ENCODE measurements at places on chromosomes 4 and X.

- DNase-seq = no peak
These were observed 123.5 kb downstream of the DCHS2 start for GRCh38 chr4:154368060-154368459.

DNA sequence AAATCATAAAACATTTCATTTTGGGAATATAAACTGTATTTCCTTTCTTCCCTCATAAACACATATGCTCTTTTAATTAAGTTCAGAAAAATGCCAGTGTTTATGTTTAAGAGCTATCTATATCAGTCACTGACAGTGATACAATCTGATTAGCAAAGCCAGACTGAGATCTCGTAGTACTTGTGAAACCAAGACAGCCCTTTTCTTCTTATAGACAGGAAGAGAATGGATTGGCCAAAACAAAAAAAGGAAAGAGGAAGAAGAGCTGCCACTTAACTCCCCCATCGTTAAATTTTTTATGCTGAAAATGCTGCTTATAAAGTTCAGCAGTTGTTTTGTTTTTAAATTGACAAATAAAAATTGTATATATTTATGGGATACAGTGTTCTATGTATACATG lies 87.4 kb downstream of the PLAC1 start:
- DNase-seq = no peak

GRCh38 chr4:138279286-138279685 lies 37.1 kb upstream of the SLC7A11 start:
- DNase-seq = no peak

- no peak for DNase-seq
These were observed 49.0 kb downstream of the STARD8 start for GRCh38 chrX:68696267-68696990.

Data from ACHN (cell line).